ENCODE measurements at places on chromosomes 2 and 18.

DNA sequence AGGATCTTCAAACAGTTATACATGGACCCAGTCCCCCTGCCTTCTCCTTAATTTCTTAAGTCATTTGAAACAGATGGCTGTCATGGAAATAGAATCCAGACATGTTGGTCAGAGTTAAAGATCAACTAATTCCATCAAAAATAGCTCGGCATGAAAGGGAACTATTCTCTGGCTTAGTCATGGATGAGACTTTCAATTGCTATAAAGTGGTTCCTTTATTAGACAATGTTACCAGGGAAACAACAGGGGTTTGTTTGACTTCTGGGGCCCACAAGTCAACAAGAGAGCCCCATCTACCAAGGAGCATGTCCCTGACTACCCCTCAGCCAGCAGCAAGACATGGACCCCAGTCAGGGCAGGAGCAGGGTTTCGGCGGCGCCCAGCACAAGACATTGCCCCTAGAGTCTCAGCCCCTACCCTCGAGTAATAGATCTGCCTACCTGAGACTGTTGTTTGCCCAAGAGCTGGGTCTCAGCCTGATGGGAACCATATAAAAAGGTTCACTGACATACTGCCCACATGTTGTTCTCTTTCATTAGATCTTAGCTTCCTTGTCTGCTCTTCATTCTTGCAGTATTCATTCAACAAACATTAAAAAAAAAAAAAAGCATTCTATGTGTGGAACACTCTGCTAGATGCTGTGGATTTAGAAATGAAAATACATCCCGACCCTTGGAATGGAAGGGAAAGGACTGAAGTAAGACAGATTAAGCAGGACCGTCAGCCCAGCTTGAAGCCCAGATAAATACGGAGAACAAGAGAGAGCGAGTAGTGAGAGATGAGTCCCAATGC lies 4.6 kb downstream of the TTR start:
- DNase-seq, result no peak

GRCh38 chr2:121670181-121670580 lies 20.9 kb upstream of the CLASP1 start:
- DNase-seq, result no peak

GRCh38 chr2:68330691-68331090 lies 10.9 kb upstream of the CNRIP1 start:
- no peak for DNase-seq

GRCh38 chr2:28716265-28716865 lies 35.3 kb upstream of the PPP1CB start:
- DNase-seq, result no peak

DNA sequence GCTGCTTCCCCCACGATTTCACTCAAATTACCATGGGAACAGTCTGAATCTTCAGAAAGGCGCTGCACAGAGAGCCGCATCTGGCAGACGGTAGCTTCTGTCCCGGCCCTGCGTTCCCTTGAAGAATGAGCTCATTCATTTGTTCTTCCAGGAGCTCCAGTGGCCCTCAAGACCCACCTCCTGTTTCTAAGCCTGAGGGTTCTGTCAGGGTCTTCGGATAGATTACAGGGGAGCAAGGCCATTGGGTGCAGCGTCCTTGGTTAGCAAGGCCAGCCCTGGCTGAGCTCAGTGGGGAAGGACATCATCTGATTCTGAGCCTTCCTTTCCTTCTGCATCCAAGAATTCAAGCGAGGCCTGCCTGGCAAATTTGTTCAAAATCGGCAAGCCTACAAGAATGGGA lies 111.9 kb downstream of the PDCL3 start:
- no peak for DNase-seq

DNA sequence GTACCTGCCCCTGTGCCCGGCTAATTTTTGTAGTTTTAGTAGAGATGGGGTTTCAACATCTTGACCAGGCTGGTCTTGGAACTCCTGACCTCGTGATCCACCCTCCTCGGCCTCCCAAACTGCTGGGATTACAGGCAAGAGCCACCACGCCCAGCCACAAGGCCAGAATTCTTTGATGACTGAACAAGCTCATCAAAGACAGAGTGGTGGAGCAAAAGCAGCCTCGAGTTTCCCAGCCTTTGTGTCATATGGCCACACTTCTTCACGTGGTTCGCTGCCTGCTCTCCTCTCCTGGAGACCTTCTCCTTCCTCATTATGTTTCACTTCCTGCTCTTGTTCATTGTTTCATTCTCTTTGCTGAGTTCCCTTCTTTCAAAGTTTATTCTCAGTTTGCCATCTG lies 9.9 kb upstream of the NPC1 start:
- DNase-seq, result no peak

DNA sequence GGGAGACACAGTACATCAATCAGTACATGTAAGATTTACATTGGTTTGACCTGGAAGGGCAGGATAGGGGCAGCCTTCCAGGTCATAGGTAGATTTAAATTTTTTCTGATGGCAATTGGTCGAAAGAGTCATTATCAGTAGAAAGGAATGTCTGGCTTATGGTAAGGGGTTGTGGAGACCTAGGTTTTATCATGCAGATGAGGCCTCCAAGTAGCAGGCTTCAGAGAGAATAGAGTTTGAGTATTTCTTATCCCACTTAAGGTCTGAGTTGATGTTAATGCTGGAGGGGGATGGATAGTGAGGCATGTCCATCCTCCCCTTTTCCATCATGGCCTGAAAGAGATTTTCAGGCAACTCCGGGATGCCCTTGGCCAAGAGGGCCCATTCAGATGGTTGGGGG lies 60.7 kb downstream of the SPTBN1 start:
- no peak for DNase-seq

- no peak for DNase-seq
Observed at GRCh38 chr18:44786257-44786656, 105.6 kb downstream of the SETBP1 start.

DNA sequence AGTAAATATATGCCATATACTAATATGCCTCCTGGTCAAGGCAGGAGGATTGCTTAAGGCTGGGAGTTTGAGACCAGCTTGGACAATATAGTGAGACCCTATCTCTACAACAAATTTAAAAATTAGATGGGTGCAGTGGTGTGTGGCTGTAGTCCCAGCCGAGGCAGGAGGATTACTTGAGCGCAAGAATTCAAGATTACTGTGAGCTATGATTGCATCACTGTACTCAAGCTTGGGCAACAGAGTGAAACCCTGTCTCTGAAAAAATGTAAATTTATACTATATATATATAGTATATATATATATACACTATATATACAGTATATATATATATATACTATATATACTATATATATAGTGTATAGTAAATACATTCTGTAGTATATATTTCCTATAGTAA lies 30.0 kb upstream of the NPC1 start:
- no peak for DNase-seq

DNA sequence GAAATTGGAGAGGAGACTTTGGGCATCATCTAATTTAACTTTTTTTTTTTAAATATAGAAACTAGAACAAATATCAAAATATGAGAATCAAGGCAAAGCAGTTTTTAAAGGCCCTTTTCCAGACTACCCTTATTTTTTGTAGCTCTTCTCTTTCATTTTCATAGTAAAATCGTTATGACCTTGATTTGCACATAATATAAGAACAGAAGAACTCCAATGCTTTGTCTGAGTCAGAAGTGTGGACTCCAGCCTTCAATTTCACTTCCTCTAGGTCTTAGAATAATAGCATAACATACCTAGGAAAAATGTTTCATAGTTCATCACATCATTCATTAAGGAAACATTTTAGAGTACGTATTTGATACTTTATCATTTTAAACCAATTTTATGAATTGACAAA lies 74.4 kb downstream of the ANKRD12 start:
- DNase-seq, result no peak

GRCh38 chr2:225920621-225921220 lies 521.2 kb downstream of the NYAP2 start:
- no peak for DNase-seq

DNA sequence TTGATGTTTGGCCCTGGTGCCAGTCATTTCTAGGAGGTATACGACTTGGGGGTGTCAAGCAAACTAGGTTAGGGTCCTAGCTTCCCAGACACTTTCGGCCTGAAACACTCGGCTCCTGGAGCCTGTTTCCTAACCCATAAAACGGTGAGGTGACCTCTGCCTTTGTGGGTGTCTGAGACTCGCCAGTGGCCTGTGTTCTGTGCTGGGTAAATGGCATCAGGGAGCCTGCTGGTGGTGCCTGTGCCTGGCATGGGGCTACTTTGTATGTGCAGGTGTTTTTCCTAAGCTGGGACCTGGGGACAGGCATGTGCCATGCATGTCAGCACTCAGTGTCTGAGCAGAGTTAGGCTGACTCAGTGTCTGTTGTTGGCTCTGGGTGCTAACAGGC lies 139.2 kb downstream of the GLI2 start:
- DNase-seq, result no peak

DNA sequence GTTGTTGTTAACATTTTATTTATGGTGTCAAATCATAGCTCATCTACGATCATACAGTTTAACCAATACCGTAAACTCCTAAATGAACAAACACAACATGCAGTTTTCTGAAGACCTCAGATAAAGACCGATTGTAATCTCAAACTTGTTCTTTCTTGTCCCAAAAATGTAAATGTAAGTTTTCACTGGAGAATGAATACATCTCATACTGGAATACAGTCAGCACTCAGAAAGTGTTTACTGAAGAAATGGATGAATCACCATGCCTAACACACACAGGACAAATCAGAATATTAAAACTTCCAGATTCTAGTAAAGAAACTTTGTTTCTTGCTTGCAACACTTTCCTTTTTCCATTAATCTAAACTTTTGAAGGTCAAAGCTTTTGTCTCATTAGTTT lies 380.5 kb downstream of the DLGAP1 start:
- no peak for DNase-seq

- DNase-seq, result no peak
Observed at GRCh38 chr18:7856116-7856515, 289.0 kb downstream of the PTPRM start.

DNA sequence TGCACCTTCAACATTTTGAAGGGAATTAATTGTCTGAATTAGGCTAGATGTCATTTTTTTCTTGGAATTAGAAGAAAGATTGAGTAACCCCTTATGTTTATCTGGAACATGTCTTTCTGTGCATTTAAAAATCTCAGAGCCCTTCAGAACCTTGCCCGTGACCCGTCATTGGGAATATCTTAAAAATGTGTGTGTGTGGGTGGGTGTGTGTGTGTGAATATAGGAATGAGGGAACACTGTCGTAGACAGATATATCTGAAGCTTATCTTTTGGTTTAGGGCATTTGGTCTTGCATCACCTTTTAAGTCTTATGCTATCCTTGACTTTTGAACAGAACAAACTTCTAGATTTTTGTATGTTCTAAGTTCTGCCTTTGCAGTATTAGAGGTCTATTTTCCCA lies 13.5 kb upstream of the IL1RL1 start:
- no peak for DNase-seq

DNA sequence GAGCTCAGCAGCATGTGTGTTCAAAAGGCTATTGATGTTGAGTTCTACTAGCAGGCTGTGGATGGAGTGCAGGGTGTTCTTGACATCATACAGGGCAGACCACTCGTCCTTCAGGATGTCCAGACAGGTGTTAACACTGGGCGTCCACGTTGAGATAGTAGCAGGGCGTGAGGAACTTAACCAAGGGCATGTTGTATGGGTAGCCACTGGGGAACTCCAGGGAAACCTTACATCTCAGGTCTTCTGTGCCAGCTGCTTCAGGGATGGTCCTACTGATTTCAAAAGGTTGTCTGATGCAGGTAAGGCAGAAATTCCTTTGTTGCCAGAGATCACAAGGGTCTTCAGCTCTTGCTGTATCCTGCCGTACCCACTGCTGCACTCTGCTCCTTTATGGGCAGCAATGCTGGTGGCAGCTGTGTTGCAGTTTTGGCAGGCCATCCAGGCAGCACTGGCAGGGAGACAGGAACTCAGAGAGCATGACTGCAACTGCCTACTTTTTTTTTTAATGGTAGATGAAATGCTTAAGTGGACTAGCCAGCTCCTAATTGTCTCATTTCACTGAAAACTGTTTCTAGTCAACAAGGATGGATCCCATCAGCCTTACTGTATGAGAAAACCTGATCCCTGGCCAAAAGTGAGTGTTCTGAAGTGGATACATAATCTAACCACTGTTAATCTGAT lies 32.4 kb upstream of the RBBP8 start:
- no peak for DNase-seq

DNA sequence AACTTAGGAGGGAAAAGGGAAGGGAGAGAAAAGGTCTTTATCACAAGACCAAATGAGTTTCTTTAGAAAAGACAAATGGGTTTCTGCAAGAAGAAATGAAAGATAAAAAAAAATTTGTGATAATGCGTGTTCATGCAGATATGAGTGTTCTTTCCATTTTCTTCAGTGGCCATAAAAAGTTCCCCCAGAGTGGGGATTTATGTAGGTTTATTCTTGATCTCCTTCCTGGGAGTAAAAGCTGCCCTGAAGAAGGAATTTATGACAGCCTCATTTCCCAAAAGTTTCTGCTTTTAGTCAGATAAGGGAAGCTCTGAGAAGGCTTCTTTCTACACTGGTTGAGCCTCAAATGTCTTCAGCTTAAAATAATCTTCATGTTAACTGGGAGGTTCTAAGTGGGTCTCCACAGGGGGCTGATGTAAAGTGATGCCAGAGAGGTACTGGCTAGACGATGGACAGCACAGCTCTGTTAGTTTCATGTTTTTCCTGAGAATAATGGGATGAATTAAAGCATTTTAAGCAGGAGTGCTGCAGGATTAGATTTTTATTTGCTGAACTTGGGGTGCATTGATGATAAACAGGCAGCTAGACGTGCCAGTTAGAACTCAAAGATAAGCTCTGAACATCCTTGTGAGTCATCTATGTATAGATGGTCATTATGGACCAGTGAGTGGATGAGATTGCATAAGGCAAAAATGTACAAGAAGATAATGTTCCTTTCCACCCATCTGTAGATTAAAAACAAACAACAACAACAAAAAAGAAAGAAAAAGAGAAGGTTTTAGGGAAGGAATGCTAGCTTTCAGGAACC lies 99.4 kb upstream of the MSH2 start:
- DNase-seq, result no peak

GRCh38 chr2:24313744-24314632 lies 46.3 kb downstream of the ITSN2 start:
- DNase-seq, result no peak

- DNase-seq, result no peak
Observed at GRCh38 chr2:33375054-33375453, 101.4 kb upstream of the RASGRP3 start.

DNA sequence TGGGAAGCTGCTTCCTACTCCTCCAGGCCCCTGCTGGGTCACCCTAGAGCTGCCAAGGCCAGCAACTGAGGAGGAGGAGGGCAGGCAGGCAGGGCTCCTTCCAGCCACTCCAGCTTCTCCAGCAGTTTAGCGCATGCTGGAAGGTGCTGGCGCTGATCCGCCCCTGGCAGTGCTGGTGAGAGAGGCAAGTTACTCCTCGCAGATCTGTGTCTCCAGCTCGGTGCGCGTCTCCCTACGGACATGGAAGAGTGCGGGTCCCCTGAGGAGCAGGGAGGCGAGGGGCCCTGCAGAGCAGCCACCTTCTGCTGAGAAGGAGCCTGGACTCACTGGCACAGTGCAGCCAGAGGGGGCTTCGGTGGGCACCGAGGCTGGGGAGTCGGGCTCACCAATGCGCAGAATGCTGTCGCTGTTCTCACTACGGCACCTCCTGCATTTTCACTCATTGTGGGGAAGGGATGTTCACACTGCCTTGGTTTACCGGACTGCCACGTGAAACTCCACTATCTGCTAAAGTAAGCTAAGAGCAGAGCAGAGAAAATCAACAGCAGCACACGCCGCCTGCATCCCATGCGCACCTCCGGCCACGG lies 206.0 kb downstream of the HDAC4 start:
- no peak for DNase-seq

All from stimulated activated CD4-positive, alpha-beta T cell treated with anti-CD3 and anti-CD28 coated beads, Interleukin-15, amount 100 ng/mL, for 48 hours (primary cell).